A549 treated with Mapracorat at 1 μM for 4 hours (cell line): ENCODE measurements at places on chromosomes 1 and 21. TPM values are rescaled to one million over a fixed set of nuclear protein-coding genes. Genes with fewer than 3 reads are reported as not detected.

Gene S100A7
- total RNA-seq, result not detected in 5 replicates

Gene PLA2G4A
- 7.0 to 11.3 TPM (median 9.2 TPM) in 5 replicates for total RNA-seq

Gene SPRR1B
- total RNA-seq, result not detected in 5 replicates

Gene PLCH2
- total RNA-seq, result 0.15 to 0.53 TPM (median 0.30 TPM) in 5 replicates

Gene RHOU
- total RNA-seq, result 7.3 to 10.1 TPM (median 9.5 TPM) in 5 replicates

Gene GUCA2B
- total RNA-seq, result 0.46 TPM in 1 of 5 replicates, not detected in the others

Gene C1orf87
- not detected in 5 replicates for total RNA-seq

Gene ZNF697
- total RNA-seq, result 1.2 to 1.7 TPM (median 1.5 TPM) in 5 replicates

Gene NDUFS2
- 77.6 to 93.0 TPM (median 83.3 TPM) in 5 replicates for total RNA-seq

Gene SPRR2F
- total RNA-seq, result not detected in 5 replicates

Gene OR6K6
- total RNA-seq, result not detected in 5 replicates

Gene MXRA8
- total RNA-seq, result 0.19 to 0.46 TPM (median 0.32 TPM) in 4 of 5 replicates, not detected in the other

Gene ZSWIM5
- total RNA-seq, result 0.40 to 0.55 TPM (median 0.46 TPM) in 5 replicates
